ENCODE measurements at places on chromosomes 13 and 19. TPM values are rescaled to one million over a fixed set of nuclear protein-coding genes. Genes with fewer than 3 reads are reported as not detected.

Gene CGB1
- total RNA-seq: not detected

- H3K4me3 ChIP-seq: no peak overlapping the region
- H3K27me3 ChIP-seq: no peaks in the 10 kb centered on the region
- H3K36me3 ChIP-seq: no peaks in the 10 kb centered on the region
- H3K4me1 ChIP-seq: peaks cover 39% of the 10 kb centered on the region
These were observed 40.5 kb downstream of the USP12 start for GRCh38 chr13:27130979-27131623.

DNA sequence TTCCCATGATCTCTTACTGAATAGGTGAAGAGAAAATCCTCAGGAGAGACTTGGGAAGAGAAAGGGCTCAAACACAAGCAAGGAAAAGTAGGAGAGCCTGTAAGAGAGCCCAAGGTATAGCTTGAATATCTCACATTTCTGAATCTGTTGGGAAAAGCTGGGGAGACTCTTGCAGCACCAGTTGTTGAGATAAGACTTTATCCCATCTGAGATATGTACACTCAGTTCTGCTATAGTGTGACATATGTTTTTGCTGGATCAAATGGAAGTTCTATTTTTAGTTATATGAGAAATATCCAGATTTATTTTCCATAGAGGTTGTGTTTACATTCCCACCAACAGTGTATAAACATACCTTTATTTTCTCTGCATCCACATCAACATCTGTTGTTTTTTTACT, 246.1 kb downstream of the NDFIP2 start:
- H3K27me3 ChIP-seq: no peaks in the 10 kb centered on the region
- H3K4me1 ChIP-seq: peaks cover 21% of the 10 kb centered on the region
- no peak overlapping the region for H3K4me3 ChIP-seq

DNA sequence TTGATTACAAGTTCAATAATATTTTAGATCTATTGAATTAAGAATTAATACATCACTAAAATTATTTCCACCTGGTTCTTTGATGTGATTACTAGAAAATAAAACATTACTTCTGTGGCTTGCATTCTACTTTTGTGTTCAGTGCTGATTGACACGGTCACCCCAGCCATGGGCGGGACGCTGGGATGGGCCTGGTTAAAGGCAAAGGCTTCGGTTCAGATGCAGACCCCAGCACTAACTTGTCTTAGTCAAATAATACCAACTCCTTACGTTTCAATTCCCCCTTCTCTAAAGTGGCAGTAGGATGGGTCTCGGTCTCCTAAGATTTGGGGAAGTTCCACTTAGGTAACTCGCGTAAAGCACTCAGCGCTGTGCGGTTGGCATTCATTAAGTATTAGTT, 144.9 kb downstream of the URI1 start:
- H3K4me3 ChIP-seq: no peak overlapping the region
- no peaks in the 10 kb centered on the region for H3K4me1 ChIP-seq

GRCh38 chr19:36409841-36410240, 8.6 kb downstream of the ZFP82 start:
- no peaks in the 10 kb centered on the region for H3K27me3 ChIP-seq
- no peak overlapping the region for H3K27ac ChIP-seq
- H3K36me3 ChIP-seq: peaks cover 45% of the 10 kb centered on the region
- DNase-seq: no peak
